ENCODE measurements at places on chromosomes 5 and 9. TPM values are rescaled to one million over a fixed set of nuclear protein-coding genes. Genes with fewer than 3 reads are reported as not detected.

The MAP1B gene
- total RNA-seq = 70.0 TPM

The MARCHF3 gene
- total RNA-seq = 10.1 TPM

The CDC14B gene
- total RNA-seq = 17.0 TPM

The ROPN1L gene
- 1.8 TPM for total RNA-seq

The DOCK2 gene
- total RNA-seq = 15.6 TPM

The IFNA2 gene
- not detected for total RNA-seq

The HRH2 gene
- not detected for total RNA-seq

The SLC25A2 gene
- total RNA-seq = under 0.01 TPM

The NR2F1-AS1 gene
- total RNA-seq = 11.2 TPM

The SH3PXD2B gene
- total RNA-seq = 19.8 TPM

The IL5 gene
- total RNA-seq = not detected

The SPATA31E1 gene
- under 0.01 TPM for total RNA-seq

The IGFBPL1 gene
- not detected for total RNA-seq

The PTPN3 gene
- 0.29 TPM for total RNA-seq

The ANKRD20A1 gene
- not detected for total RNA-seq

The DNAJB5 gene
- total RNA-seq = 16.1 TPM

The ZNF484 gene
- total RNA-seq = 2.3 TPM

The NMUR2 gene
- total RNA-seq = not detected

The LOX gene
- total RNA-seq = 87.9 TPM

The TAF9 gene
- total RNA-seq = 97.7 TPM

The NUTM2F gene
- not detected for total RNA-seq

The NTNG2 gene
- total RNA-seq = 0.58 TPM

All from myometrial cell (primary cell).